HuH-7.5 (cell line): ENCODE measurements at places on chromosomes 3 and 15.

DNA sequence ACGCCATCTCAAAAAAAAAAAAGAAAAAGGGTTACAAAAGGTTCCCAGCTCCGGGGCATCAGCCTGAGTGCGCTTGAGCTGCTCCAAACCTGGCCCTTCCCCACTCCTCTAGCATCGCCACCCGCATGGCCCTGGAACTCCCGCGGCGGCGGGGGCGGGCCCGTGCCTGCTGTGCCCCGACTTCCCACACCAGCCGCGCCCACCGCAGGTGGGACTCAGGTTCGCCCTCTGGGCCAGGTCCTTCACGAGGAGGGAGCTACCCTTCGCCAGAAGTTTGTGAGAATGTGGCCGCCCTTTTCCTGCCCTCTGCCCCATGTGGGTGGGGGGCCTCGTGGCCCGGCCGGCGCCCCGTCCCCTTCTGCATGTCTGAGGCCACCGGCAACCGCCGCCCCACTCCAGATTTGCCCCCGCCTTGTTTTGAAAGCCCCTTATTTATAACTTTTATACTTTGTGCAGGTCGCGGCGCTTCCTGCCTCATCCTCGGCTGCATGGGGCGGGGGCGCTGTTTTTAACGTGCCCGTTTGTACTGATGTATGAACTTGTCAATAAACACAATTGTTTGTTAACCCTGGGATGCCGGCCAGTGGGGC is 507 bp upstream of the JMJD7 start:
- no peak for DNase-seq

DNA sequence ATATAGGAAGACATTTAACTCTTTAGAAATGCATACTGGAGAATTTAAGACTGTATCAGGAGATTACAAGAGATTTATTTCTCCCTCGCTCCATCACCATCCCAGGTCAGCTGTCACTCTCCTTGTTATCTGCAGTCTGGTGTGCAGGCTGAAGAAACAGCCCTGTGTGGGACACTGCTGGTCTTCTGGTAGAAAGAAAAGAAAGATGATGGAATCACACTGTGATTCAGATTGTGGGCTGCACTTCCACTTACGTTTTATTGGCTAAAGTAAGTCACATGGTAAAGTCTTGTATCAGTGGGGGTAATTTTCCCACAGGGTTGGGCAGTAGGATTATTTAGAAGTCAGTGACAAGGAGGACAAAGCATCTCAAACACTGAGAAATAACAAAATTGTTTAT is 18.1 kb upstream of the ATP1B3 start:
- DNase-seq: no peak

GRCh38 chr3:46609212-46609721 is 3.1 kb upstream of the FAM240A start:
- no peak for DNase-seq

DNA sequence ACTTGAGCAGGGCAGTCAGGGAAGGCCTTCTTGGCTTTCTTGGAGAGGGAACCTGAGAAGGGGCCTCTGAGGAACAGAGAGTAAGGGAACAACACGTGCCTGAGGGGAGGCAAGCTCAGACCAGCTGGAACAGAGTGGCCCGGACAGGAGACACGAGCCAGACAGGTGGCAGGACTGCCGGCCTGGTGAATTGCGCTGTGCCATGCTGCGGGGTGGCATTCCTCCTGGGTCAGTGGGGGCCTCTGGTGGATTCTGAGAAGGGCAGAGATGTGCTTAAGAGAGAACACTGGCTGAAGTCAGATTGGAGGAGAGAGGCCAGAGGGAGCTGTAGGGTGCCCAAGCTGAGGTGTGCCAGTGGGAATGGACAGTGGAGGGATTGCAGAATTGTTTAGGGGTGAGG is 4.9 kb downstream of the CHAC1 start:
- DNase-seq: no peak

- no peak for DNase-seq
Observed at GRCh38 chr15:77018796-77019505, 24.0 kb downstream of the PSTPIP1 start.
